Kasumi-1 (cell line): ENCODE measurements at places on chromosomes 12 and 14.
A peak's percentile ranks its signal among the peaks of the same experiment; 100 is the strongest.

GRCh38 chr12:105750096-105750495 is 388.7 kb downstream of the NUAK1 start:
- DNase-seq = no peak

DNA sequence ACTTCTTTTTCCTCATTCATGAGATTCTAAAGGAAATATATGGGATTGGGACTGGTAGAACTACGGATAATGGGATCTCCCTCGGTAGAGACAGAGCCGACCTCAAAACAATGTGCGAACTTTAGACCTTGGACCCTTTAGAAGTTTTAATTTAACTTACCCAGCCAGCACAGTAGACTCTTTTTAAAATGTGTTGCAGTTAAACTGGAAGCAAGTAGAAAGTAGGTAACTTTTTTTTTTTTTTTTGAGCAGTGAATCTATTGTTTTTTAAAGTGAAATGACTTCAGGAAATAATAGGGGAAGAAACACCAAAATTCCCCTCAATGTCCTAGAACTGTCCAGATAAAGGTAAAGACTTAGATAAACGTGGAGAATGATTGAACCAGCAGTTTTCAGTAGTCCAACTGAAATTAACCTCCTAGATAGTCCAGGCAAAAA is 1.1 kb upstream of the ATXN2 start:
- peak; percentile 37 for DNase-seq

DNA sequence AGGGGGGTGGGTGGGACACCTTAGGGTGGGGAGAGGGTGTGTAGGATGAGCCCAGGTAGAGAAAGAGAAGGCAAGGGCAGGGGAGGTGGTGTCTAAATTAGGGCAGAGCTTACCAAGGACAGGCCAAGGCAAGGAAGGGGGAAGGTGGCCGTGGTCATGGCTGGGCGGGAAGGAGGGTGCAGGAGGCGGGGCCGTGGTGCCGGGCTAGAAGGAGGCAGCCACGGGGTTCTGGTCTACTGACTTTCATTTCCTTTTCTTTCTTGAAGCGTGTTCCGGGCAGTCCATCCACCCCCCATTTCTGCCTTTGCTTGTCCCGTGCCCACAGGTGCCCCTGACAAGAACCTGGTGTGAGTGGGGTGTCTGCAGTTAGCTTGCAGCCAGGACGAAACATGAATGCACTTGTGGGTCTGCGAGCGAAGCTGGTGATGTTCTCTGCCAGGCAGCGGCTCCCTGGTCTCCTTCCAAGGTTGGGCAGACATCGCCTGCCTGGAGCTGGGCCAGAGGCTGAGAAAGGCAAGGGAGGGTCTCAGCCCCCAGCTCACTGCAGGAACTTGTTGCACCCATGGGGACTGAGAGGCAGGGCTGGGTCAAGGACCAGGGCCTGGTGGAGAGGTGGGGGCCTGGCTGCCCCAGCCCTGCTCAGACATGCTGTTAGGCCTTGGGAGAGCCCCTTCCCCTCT is 58.2 kb downstream of the KIF26A start:
- DNase-seq = no peak

GRCh38 chr12:96026331-96026730 is 9.1 kb downstream of the LTA4H start:
- no peak for DNase-seq

GRCh38 chr12:27772328-27773049 is 7.5 kb upstream of the KLHL42 start:
- DNase-seq = no peak

GRCh38 chr12:120711411-120711810 is 1.2 kb downstream of the UNC119B start:
- no peak for DNase-seq

- no peak for DNase-seq
Observed at GRCh38 chr12:93390031-93390430, 12.3 kb downstream of the NUDT4 start.

GRCh38 chr12:25639406-25639805 is 86.3 kb upstream of the LMNTD1 start:
- no peak for DNase-seq

- DNase-seq = no peak
Observed at GRCh38 chr14:32471181-32471580, 142.1 kb downstream of the AKAP6 start.

DNA sequence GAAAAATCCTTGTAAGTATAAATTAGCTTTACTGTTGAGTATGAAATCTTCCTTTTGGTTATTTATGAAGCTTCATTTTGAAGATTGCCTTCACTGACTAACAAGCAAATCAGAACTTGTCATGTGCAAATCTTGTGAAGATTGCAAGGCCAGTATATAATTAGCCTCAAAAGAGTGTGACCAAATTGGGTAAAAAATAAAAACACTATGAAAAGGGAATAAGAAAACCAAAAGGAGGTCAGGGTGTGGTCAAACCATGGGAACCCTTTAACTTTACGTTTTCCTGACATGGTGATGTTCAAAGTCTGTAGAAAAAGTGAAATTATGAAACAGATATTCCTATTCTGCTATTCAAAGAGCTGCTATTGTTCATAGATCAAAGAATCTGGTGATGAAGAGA is 230.3 kb downstream of the BCAT1 start:
- DNase-seq = no peak

DNA sequence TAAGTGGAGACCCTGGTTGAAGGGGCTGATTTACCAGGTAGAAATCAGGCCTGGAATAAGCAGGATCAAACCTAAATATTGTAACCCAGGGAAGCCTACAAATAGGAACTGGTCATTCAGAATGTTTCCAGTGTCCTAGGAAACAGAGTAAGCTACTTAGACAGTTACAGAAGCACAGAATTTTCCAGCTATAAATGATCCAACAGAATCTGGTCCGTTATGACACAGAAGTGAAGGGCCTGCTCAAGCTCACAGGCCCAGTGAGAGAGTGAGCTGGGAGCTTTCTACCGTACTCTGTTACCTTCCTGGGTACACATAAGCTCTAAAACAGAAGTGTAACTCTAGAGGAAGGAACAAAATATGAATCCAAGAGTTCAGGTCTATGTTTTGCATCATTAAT is 119.1 kb downstream of the TTC7B start:
- no peak for DNase-seq

DNA sequence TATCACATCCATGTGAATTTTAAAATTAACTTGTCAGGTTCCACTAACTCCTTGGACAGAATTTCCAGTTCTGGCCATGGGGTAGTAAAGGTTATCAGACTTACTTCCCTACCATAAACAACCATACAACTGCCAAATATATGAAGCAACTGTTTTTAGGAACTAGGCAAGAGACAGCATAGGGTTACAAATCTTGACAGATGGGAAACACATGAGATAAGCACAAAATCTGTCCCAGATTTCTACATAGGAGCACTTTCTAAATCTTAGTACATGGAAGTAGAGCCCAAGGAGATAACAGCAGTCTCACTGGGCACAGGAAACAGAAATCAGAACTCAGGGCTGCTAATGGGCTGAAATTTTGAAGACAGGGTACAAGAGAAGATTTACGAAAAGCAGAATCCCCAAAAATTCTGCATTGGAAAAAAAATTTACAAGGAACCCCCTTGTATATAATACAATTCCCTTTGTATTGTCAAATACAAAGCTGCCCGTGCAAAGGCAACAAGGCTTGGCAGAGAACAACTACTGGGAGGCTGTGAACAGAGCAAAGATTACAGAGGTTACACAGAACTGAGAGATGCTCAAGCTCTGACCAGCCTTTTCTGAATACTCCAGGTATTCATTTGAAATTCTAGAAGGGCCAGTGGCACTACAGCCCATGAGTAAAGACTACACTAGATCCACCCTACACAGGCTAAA is 43.2 kb downstream of the GALNT4 start:
- no peak for DNase-seq

DNA sequence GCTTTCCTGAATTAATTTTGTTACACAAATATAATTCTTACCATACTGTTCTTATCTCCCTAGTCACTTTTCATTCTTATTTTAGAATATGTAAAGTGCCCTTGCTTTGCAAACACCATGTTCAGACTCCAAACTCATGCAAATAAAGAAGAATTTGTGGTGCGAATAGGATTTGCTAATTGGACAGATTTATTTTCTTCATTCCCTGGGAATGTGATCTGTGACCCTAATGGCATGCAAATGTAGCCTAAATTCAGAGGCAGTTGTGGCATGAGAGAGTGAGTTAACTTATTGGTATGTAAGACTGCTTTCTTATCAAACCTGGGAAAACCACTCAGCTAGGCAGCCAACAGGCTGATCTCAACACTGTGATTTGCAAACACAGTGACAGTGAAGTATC is 10.0 kb downstream of the CAPZA3 start:
- DNase-seq = no peak

DNA sequence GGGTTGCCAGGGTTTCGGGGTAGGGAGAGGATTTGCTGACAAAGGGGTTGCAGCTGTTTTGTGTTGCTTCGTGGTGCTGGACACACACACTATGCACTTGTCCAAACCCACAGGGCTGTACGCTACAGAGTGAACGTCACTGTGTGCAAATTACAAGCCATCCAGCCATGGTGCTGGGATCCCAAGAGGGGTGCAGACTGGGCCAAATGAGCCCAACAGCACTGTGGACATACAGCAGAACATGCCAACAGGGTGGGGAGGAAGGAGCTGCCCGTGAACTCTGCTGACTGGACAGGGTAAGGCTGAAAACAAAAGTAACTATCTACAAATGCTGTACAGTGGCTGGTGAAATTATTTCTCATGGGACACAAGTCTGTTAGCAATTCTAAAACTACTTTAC is 25.2 kb downstream of the POLE start:
- no peak for DNase-seq

DNA sequence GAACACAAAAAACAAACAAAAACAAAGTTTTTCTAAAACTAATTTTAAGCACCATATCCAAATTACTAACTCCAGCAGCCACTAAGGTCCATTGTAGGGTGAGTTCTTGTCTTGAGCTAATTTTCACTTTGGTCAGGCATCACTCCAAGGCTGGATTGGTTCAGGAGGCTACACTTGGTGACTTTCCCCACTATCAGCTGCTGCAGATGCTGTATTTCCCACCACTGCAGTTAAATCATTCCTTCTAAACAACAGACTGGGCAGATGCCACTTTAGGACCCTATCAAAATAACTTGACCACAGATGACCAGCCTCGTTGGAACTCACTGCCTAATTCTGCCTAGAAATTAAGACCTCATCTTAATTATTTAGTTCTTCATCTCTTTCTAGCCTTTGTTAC is 140.5 kb downstream of the SLC16A7 start:
- no peak for DNase-seq

DNA sequence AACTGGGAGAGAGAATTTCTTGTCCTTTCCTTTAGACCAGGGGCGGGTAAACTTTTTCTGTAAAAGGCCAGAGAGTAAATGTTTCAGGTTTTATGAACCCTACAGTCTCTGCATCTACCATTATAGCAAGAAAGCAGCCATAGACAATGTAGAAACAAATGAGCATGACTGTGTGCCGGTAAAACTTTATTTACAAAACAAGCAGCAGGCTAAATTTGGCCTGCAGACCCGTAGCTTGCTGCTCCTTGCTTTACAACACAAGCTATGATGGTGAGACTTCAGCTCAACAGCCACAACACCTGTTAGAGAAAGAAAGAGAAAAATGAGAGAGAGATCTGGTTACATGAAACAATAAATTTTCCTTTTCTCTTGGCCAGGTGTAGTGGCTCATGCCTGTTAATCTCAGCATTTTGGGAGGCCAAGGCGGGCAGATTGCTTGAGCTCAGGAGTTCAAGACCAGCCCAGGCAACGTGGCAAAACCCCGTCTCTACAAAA is 4.2 kb upstream of the CDC42BPB start:
- DNase-seq = no peak

DNA sequence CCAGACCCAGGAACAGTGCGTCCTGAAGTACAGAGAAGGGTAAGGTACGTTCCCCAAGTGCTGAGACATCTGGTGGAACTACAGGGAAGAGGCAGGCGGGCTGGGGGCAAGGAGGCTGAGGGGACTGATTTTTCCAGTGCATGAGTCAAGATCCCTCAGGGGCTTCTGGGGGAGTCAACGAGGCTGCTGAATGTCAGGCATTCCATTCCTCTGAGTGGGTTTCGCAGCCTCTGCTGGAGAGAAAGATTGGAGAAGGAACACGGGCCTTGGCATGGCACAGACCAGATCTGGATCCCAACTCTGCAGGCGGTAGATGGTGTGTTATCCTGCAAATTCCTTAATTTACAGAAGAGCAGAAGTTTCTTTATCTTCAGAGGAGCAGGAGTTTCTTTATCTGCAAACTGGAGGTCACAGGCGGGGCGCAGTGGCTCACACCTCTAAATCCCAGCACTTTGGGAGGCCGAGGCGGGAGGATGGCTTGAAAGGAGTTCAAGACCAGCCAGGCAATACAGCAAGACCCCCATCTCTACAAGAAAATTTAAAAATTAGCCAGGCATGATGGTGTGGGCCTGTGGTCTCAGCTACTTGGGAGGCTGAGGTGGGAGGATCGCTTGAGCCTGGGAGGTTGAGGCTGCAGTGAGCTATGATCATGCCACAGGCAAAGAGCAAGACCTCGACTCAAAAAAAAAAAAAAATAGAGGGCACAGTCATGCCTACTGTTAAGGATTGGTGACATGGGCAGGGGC is 132.6 kb upstream of the MAP1LC3B2 start:
- no peak for DNase-seq

- DNase-seq = no peak
Observed at GRCh38 chr14:103124501-103125001, 1.3 kb downstream of the TNFAIP2 start.

- no peak for DNase-seq
Observed at GRCh38 chr14:104801520-104802393, 856 bp downstream of the ZBTB42 start.

GRCh38 chr12:9064201-9064814 is 51.4 kb downstream of the A2M start:
- no peak for DNase-seq

DNA sequence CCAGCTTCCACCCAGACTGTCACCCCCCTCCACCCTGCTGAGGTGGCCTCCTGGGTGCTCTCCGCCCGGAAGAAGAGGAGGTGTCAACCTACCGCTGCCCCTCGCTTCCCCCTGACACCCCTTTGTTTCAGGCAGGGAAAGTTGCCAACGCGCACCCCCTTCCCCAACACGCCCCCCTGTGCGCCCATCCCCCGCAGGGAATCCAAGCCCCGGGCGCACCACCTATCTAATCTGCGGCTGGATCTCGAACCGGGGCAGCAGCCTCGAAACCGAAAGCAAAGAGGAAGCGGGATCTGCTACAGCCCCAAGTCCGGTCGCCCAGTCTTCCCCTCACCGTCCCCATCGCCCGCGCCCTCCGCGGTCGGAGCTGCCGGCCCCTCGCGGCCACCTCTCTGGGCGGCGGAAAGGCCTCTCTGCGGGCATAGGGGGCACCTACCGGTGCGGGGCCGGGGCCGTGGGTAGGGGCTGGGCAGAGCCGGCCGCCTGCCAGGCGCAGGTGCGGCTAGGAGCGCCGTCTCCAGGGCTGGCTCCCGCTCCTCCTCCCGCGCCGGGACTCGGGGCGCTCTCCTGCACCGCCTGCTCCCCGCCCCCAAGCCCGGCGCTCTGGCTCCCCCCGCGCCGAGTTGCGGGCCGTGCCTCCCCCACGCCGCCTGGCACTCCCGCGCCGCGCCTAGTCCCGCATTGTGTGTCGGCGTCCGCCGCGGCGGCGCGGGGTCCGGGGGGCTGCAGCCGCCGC is 18.3 kb upstream of the PLEKHH1 start:
- peak; percentile 24 for DNase-seq

- DNase-seq = no peak
Observed at GRCh38 chr12:41223600-41223999, 35.5 kb downstream of the PDZRN4 start.
